Activated CD8-positive, alpha-beta memory T cell treated with anti-CD3 and anti-CD28 coated beads for 4 hours (primary cell): ENCODE measurements at places on chromosomes 6 and 20.

DNA sequence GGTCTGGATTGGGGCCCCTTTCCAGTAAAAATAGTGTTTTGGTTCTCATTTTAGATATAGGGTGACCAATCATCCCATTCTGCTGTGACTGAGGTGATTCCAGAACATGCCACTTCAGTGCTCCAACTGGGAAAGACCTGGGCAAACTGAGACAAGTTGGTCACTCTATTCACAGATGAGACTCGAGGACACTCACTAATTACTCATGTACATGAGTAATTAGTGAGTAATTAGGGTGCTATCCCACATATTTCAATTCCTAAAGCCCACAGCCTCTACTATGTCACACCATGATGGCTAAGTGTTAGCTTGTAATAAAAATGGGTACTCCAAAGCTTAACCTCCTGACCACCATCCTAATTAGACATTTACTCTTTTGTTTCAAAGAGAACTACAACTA is 86.0 kb downstream of the CBLN4 start:
- DNase-seq = no peak

GRCh38 chr6:130696806-130697205 is 130.4 kb upstream of the SMLR1 start:
- no peak for DNase-seq

DNA sequence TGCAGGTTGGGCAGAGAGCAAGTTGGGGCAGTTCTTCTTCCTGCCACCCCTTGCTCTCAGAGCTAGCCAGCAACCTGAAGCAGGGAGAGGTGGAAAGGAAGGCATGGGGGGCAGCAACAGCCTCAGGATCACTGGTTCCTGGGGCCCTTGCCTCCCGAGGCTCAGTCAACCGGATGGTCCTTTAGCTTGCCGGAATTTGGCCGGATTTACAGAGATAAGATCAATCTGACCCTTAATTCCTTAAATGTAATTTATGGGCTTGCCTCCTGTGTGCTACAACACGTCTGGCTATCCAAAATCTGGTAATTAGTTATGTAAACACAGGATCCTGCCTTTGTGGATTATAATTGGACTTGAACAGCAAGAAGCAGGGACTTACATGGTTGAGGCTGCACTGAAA is 19.5 kb upstream of the TCP11 start:
- DNase-seq = no peak

DNA sequence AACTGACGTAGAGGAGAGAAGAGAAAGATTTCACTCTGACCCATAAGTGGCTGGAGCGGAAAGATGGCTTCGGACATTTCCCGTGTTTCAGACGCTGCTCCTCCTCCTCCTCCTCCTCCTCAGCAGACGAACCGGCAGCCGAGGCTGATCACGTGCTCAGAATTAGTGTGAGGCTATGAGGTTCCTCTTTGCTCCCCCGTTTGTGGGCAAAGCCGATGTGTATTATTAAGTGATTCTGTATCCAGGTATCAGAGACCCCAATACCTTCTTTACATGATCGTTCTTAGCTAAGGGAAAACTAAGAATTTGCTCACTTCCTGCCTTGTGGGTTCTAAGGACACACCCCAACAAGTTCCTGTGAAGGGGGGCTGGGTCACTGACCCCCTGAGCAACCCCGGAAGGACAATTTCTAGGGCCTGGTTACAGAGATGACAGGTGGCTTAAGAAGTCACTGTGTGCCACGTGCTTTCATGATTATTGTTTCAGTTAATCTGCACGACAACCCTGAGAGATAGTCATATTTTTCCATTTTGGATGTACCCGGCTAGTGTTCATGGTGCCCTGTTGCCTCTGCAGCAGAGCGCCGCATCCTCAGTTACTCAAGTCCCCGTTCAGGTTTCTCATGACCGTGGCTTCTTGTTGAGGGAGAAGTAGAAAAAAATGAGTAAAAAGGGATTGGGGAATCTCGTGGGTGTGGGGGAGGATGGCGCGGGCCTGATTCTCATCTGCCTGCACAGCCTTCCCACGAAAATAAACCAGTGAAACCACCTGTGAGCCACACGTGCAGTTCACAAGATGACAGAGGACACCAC is 671.8 kb downstream of the QKI start:
- DNase-seq = no peak

GRCh38 chr6:25052181-25052580 is 116.4 kb upstream of the RIPOR2 start:
- DNase-seq = no peak

- DNase-seq = no peak
Measured at GRCh38 chr20:45817376-45818194, 5.1 kb downstream of the UBE2C start.

DNA sequence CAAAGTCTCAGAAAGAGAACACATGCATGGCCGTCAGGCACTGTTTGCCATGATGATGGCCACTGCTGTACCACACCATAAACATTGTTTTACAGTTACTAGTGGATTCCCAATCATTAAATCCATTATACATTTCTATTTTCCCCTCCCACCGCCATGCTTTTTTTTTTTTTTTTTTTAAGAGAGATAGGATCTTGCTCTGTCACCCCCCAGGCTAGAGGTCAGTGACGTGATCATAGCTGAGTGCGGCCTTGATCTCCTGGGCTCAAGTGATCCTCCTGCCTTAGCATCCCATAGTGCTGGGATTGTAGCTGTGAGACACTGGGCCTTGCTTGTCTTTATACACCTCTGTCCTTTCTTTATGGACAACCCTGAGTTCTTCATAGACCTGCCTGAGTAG is 4.3 kb upstream of the BTN3A3 start:
- DNase-seq = no peak

- no peak for DNase-seq
Measured at GRCh38 chr20:61979701-61980635, 85.7 kb downstream of the TAF4 start.

- no peak for DNase-seq
Measured at GRCh38 chr20:44326391-44327159, 10.3 kb upstream of the R3HDML start.

DNA sequence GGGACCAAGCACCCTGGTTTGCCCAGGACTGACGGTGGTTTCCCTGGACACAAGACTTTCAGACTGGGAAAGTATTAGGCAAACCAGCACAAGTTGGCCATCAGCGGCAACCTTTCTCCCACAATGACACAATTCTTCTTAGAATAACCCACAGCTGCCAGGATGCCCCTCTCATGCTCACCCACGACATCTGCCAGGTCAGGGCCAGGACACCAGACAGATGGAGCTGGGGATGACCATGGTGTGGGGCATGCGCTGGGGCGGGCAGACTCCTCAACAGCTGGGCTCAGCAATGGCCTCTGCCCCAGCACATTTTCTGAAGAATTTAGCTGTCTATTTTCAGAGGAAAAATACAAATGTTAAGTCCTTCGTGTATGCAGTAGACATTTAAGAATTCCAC is 226.4 kb downstream of the FNDC1 start:
- DNase-seq = no peak

DNA sequence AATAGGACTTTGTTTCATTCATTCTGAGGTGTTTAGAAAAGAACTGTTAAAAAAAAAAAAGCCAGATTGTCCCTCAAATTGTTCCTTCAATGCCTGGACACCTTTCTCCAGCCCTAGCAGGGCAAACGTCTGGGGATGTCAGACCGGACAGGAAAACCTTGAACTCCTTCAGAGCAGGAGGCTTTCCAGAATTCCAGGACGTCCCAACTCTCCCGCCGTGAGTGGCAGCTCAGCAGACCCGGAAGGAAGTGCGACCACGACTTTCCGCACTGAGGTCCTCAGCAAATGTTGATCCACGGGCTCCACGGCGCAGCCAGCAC is 139.1 kb downstream of the DLL1 start:
- no peak for DNase-seq

GRCh38 chr6:2850538-2851113 is 9.0 kb upstream of the SERPINB1 start:
- no peak for DNase-seq

DNA sequence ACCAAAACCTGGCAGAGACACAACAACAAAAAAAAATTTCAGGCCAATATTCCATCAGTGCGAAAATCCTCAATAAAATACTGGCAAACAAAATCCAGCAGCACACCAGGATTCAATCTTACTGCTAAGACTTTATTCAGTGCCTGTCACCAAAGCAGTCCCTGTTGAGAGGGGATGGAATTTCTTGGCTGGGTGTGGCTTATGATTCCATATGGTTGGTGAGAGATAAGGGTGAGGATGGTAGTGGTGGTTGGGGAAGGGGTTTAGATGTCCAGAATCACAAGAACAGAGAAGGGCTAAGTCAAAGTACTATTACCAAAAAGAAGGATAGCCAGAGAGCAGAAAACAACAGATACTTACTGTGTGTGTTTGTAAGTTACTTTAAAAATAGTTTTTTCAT is 152.8 kb upstream of the SLC35B3 start:
- no peak for DNase-seq

DNA sequence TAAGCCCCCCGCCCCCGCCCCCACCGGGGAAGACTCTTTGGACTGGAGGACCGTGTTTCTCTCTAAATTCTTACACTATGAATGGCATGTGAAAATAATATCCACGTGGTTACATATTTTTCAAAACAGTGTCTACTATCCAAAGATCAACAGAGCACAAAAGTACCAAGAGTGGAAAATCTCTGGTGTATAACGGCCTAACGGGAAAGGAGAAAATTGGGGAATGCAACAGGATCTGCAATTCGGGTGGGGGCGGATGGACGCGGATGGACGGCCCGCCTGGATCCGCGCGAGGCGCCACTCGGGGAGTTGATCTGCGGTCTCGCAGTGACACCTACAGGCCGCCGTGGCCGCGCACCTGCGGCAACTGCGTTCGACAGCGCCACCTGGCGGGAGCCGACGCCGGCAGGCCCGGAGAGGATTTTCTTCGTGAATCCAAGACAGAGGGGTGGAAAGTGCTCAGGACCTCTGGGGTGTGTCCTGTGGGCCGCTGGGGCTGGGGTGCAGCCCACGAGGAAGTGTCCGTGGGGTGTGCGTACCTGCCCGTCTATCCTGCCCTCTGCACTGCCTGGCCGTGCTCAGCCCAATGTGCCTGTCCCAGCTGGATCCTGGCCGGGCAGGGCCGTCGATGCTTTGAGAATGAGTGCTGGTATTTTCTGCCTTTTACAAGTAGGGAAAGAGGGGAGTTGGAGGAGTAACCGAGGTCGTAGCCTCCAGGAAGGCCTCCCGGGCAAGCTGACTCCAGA is 18.6 kb downstream of the ANKRD60 start:
- peak; percentile 72 for DNase-seq

- DNase-seq = no peak
Measured at GRCh38 chr6:121652726-121653623, 217.5 kb downstream of the GJA1 start.

DNA sequence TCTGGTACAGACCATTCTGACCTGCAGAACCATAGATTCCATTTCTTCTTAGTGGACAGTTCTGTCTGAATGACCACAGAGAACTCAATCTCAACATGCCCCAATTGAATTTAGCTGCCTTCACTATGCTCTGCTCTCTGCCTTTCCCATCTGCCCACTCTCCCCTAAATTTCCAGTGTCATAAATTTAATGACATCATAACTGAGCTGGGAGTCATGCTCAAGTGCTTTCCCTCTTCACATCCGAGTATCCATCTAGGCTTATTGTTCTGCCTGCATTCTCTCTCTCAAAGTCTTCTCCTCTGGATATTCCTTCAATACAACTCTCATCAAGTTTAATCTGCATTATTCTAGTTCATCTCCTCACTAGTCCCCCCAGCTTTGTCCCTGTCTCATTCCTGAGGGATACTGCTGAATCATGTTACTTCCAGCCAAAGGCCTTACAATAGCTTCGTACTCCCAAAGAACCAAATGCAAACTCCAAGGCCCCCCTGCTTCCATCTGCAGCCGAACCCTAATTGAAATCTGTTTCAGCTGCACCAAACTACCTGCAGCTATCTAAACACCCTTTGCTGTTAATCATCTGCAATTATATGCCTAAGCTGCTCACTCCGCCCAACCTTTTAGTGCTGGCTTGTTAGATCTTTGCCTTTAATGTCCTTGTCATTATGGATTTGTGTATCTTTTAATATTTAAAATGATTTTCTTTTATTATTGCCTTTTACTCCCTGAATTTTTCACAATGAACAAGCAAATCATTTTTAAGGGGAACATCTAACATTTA is 46.1 kb downstream of the SLC35B3 start:
- DNase-seq = no peak

DNA sequence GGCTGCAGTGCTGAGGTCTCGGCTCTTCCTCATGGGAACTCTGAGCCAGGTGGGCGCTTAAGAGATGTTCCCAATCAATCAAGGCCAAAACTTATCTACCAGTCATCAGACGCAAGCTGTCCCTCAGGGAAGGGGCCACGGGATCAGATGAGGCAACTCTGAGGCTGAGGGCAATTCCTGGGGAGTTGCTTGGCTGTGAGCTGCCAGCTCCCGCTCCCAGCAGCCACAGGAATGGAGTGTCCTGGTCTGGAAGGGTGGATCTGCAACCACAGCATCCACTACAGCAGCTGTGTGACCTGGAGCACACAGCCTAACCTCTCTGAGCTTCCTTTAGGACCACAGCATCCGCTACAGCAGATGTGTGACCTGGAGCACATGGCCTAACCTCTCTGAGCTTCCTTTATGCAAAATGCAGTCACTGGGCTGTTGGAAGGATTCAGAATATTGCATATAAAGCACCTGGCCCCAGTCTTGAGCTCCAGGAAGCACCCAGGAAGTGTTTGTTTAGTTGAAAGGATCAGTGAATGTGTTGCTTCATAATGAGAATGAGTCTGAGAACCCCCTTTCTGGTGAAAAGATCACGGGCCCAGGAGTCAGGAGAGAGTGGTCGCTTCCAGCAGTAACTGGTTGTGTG is 60.9 kb downstream of the TFAP2C start:
- no peak for DNase-seq

- no peak for DNase-seq
Measured at GRCh38 chr6:32772656-32773055, 9.3 kb upstream of the HLA-DQB2 start.

- no peak for DNase-seq
Measured at GRCh38 chr6:14985366-14985765, 260.5 kb upstream of the JARID2 start.

DNA sequence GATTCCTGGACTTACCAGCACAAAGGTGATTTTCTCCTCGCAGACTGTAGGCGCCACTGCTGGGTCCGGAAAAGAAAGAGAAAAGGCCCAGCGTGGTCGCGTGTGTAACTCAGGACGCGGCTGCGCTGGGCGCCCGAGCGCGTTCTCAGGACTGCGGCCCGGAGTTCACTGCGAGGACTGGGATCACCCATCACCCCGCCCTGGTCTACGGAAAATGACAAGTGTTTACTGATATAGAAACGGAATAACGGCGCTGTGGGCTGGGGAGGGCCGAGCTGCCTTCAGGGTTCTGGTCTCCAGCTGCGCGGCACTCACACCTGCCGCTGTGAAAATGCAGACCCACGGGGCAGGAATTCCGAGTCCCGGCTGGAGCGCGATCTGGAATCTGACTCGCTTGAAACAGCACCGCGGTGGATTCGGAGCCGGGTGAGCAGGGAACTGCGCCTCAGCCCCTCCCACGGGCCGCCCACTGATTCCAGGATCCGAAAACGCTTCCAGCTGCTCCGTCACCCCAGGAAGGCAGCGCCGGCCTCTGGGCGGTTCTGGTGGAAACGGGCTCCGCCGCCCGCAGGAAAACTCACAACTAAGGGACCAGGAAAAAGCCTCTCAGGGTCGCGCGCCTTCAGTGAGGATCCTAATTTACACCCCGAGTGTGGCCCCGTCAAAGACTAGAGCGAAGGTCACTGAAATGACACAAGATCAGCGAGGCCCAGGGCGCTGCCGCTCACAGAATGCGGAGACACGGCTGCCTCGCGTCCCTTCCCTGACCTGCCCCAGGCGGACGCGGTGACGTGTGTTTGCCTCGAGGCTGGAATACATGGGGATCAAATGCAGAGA is 34.5 kb downstream of the HLA-A start:
- DNase-seq = peak; percentile 26
